ENCODE measurements at places on chromosomes 12 and 14.
A peak's percentile ranks its signal among the peaks of the same experiment; 100 is the strongest.

GRCh38 chr14:78278464-78279250 is 108.5 kb downstream of the NRXN3 start:
- no peak for DNase-seq

GRCh38 chr12:6914947-6915788 is 788 bp downstream of the ENO2 start:
- peak; percentile 47 for DNase-seq

- no peak for DNase-seq
Observed at GRCh38 chr12:126534495-126534894, 1469.3 kb downstream of the AACS start.

DNA sequence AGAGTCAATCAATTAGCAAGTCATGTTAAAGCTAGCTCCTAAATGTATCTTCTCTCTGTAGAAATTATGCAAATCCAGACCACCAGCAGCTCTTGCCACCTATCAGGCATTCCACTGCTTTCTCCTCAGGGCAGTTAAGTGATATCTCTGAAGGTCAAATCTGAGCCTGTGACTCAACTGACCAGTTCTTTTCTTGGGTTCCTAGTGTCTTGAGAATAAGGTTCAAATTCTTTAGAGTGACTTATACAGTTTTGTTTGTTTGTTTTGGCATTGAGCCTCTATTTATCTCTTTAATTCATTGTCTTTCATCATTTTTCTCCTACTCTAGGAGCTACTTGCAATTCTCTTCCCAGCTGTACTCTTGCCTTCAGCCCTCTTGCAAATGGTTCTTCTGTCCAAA is 2.5 kb upstream of the LRIG3 start:
- peak; percentile 84 for DNase-seq

DNA sequence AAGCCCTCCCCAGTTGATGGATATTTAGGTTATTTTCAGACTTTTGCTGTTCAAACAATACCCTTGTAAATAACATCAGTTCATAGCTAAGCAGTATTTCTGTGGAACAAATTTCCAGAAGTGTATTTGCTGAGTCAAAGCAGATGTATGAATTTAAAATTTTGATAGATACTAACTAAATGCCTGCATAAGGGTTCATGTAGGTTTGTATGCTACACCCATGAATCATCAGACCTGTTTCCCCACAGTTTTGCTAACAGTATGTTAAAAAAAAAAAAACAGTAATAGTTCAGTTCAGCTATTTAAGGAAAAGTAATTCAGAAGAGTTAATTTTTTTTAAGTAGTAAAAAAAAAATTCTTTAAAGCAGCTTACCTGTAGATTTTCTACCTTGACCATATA is 236.1 kb upstream of the DIO2 start:
- peak; percentile 15 for DNase-seq

DNA sequence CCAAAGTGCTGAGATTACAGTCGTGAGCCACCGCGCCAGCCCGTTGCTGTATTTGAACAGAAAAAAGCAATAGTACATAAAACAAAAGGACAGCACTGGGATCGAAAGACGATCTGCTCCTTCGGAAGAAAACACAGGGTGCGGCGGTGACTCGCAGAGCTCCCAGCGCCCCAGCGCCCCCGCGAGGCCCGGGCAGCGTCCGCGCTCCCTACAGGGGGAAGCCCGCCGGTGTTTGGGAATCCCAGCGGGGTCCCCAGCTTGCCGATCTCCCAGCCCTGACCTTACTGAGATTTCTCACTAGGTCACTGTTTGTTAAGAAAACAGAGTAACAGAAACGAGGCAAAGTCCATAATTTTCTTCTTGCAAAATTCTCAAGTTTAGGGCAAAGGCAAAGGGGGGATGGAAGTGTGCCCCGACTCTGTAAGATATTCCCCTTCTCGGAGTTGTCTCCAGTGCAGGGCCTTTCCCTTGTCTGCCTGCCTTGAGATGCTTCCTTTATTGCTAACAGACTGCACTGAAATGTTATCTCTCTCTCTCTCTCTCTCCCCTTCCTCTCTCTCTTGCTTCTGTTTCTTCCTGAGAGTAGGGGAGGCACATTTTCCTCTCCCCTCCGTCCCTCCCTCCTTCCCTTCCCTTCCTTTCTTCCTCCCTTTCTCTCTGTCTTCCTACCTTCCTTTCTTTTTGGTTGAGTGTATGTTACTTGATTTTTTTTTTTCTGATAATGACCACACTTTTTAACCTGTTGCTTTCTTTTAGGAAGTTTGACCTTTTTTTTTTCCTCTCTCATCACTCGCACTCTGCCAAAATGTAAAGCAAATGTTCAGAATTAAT is 91.9 kb downstream of the TMEM30B start:
- DNase-seq = peak; percentile 27

Measured in EH (cell line).